Pancreas (tissue), 10 donors: ENCODE measurements at places on chromosomes 13 and 19. TPM values are rescaled to one million over a fixed set of nuclear protein-coding genes. Genes with fewer than 3 reads are reported as not detected.

NLRP13 gene
- total RNA-seq, result not detected

DNA sequence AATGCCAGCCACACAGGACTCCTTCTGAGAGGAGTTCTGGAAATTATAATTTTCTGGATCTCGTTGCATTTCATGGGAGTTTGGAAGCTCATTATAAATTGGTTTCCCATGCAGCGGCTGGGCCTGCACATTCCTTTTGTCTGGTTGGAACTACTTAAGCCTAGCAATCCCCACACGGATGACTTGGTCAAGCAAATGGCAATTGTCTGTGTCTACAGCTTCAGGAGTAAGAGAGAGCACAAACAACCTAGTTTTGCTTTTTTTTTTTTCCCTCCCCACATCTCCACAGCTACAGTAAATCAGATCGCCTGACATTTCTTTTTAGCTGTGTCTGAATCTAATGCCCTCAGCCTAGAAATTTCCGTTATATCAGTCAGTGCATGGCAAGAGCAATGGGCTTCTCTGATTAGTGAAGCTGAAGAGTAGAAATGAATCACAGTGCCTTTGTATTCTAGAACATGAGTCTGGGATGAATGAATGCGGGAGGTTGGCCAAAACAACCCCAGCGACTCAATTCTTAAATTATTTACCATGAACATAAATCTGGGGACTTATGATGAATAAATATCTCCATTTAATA, 15.1 kb downstream of the PCDH8 start:
- DNase-seq, result no peak

DNA sequence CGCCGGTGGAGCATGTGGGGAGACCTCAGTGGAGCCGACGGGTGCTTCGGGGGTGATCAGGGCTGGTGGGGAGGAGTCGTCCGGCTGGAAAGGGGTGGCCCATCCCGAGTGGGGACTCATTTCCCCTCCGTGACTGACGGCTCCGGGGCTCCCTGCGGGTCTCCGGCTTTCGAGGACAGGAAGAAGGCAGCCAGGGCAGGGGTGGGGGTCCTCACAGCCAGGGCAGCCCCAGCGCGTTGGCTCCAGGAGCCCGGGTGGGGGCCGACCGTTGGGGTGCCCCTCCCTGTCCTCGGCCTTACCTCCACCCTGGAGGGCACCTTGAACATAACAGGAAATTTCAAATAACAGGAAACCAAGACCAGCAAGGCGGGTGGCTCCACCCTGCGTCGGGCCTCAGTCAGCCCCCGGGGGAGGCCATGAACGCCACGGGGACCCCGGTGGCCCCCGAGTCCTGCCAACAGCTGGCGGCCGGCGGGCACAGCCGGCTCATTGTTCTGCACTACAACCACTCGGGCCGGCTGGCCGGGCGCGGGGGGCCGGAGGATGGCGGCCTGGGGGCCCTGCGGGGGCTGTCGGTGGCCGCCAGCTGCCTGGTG, at the start of gene S1PR4:
TSS of gene S1PR4 (plus strand) at position 393 of the 596 bp plus-strand sequence. CDS start at position 417, 24 bp downstream.
- DNase-seq, result no peak

DNA sequence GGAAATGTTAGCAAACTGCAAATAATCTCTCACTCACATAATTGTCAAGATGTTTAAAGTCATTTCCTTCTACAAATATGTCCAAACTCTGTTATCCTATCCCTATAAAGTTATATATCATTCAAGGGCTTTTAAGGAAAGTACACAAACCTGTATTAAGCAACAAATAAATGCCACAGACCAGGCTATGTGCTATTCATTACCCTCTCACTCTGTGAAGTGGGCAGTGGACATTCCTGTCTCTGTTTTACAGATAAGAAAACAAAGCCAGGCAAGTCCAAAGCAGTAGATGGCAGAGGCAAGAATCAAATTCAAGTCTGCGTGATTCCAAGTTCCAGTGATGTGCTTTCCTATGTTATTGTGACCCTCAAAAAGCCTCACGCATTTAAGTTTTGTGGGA, 140.6 kb downstream of the LHFPL6 start:
- DNase-seq, result no peak

DNA sequence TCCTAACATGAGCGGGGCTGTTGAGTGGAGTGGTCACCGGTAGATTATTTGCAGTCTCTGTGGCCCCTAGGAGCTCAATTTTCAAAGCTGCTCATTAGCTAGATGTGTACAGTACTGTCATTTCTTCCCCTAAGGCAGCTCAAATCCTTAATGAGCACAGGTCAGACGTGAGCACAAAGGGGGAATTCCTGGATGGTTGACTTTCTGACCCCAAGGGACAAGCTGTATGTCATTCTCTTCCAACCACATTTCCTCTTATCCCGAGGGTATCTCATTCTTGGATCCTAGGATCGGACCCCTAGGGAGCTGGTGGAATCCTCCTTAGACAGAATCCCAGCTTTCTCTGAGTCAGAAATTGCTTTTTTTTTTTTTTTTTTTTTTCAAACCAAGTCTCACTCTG, 5.7 kb upstream of the OR7G3 start:
- DNase-seq, result no peak

DNA sequence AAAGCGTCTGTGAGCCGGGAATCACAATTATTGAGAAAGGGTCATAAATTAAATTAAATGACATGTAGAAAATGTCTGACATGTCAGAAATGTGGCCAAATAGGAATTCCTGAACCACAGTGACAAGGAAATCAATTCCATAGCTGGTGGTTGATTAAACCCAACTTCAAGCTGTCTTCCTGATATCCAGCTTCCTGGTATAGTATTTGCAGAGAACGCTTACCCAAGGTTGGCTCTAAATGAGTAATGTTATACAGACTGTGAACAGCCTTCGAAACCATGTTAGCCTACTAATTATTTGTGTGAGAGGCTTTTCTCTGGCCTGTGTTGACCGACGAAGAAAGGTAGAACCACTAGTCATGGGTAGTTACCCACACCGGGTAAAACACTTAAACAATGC, 347.2 kb downstream of the RFC3 start:
- DNase-seq, result no peak

DNA sequence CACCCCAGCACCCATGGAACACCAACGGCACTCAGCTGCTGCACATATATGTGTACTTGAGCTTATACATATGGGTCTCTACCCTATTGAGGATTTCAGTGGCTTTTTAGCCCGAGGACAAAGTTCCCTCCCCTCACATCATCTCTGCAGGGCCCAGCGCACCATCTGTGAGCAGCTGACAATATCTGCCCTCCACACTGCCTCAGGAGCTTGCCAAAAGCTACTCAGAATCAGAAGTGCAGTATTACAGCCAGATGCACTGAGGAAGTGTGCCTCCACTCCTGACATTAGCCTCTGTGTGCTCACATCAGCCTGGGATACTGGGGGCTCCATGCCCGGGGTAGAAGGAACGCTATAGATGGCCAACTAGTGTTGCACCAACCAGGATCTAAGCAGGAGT, 903.9 kb downstream of the UQCRFS1 start:
- DNase-seq, result no peak

DNA sequence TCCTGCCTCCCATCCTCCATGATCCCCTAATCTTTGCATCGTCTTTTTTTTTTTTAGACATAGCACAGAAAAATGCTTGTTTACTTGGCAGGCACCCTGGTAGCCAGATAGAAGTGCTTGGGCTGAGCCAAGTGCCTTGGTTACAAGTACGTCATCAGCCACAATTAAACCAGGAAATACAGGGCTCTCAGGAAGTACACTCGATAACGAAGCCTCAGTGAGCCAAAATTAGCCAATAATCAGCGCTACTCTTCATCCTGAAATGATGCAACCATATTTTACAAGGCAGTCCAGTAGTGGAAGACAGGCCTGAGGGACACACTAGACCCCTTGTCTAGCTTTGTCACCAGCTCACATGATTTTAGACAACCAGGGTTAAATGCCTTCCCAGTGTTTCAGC, 194.0 kb upstream of the NBEA start:
- DNase-seq, result peak; percentile 38

PRR22 gene
- 1.3 TPM for total RNA-seq

DNA sequence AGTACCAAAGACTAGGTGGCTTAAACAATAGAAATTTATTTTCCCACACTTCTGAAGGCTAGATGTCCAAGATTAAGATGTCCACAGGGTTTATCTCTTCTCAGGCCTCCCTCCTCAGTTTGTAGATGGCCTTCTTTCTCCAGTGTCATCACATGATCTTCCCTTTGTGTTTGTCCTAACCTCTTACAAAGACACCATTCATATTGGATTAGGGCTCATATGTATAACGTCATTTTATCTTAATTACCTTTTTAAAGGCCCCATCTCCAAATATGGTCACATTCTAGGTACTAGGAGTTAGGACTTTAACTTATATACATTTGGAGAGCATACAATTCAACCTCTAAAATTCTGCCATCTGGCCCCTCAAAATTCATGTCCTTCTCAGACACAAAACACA, 34.3 kb downstream of the N4BP2L2 start:
- no peak for DNase-seq

- no peak for DNase-seq
These were observed 6.7 kb upstream of the CCDC8 start for GRCh38 chr19:46420056-46420455.

DNA sequence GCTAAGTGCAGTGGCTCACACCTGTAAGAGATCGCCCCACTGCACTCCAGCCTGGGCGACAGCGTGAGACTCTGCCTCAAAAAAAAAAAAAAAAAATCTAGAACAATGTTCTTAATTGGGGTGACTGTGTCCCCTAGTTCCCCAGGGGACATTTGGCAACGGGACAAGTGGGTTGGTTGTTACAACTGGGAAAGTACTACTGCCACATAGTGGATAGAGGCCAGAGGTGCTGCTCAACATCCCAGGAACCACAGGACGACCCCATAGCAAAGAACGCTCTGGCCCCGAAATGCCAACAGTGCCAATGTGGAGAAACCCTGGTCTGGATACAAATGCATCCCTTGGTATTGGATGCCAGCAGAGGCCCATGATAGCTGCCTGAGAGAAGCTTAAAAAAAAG, 11.8 kb downstream of the NLRP12 start:
- DNase-seq, result no peak

GRCh38 chr19:17606590-17607185, 51.2 kb downstream of the COLGALT1 start:
- DNase-seq, result no peak

GRCh38 chr13:70448820-70449219, 340.6 kb upstream of the KLHL1 start:
- no peak for DNase-seq

DNA sequence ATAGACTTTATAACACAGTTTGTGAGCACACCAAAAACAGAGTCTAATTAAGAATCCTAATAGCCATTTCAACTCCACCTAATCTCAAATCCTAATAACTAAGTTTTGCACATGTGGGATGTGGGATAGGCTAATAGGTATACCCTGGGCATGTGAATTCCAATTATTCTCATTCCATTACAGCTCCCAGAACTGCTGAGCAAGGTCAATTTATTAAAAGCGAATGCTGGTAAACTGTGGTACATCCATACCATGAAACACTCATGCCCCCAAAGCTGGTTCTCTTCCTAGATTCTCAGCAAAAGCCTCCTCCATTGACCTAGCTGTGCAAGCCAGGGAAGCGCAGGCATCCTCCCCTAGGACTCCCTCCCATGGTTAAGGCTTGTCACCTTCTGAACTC, 113.8 kb downstream of the USP12 start:
- DNase-seq, result no peak

ELAVL3 gene
- total RNA-seq, result not detected

HSD17B14 gene
- 0.69 TPM for total RNA-seq

DNA sequence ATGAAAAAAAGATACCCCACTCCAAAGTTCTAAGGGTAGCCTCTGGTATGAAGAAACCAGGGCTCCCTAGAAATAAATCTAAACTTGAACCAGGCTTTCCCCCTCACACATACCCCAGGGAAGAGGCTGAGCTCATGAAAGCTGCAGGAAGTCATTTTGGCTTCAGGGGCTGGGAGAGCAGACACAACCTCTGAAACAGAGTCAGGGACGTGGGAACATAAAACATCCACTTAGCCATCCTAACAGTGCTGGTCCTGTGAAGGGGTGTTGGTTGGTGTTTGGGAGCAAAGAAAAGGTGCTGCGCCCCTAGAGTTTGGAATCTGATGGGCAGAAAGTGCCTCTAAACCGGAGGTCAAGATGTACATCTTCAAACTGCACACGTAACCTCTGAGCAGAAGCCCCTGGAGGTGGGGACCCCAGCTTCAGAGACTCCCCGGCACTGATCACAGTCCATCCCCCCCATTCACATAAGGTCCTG, 15.8 kb downstream of the RAB3D start:
- no peak for DNase-seq

GRCh38 chr13:42645717-42646116, 71.8 kb downstream of the TNFSF11 start:
- no peak for DNase-seq

ZNF227 gene
- total RNA-seq, result 9.7 TPM

- no peak for DNase-seq
These were observed 359.8 kb upstream of the HTR2A start for GRCh38 chr13:47256618-47257017.

- DNase-seq, result no peak
These were observed 25.0 kb upstream of the OR1M1 start for GRCh38 chr19:9061879-9062278.

- no peak for DNase-seq
These were observed 23.7 kb downstream of the SH3GL1 start for GRCh38 chr19:4376671-4376990.

DNA sequence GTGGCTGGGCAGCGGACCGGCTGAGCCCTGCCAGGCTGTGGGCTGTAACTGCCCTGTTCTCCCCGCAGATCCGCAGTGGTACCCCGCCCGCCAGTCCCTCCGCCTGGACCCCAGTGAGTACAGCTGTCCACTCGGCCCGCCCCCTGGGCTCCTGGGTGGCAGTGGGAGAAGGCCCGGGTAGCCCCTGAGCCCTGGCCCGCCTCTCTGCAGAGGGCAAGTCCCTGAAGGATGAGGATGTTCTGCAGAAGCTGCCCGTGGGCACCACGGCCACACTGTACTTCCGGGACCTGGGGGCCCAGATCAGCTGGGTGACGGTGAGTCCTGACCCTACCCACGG, 8.3 kb downstream of the NDUFB7 start:
- no peak for DNase-seq

DNA sequence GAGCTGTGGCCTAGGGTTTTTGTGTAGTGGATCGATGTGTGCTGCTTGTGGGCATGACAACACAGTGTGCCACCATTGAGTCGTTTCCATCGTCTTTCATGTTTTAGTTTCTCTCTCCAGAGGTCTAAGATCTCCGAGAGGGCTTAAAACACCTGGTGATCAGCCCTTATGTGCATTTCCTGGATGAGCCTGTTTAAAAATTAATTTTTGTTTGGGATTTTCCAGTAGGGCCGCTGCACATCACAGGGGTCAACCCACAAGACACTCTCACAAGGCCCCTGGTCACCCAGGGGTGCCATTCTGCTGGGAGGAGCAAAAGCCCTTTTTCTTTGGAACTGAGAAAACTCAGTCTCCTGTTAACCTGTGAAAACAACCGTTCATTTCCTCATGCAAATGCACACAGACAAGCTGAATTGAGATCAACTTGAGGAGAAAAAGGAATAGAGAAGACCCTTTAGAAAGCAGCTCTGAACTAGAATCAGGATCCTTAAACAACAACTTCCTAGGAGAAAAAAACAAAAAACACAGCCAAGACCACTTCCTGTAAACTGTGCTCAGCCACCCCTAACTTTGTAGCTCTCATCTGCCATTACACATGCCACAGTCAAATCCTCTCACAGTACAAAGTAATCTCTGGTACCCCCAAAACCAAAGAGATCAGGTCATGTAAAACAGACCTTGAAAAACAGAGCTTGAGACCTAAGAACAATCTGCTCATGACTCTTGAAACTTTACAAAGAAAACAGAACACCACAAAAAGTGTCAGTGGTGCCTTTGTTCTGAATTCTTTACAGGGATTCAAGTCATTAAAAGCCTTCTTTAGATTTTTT, 8.3 kb upstream of the MTRF1 start:
- DNase-seq, result no peak

ZNF154 gene
- 2.4 TPM for total RNA-seq

HMG20B gene
- 45.7 TPM for total RNA-seq

GRCh38 chr13:95593462-95593861, 40.9 kb downstream of the CLDN10 start:
- no peak for DNase-seq
